ENCODE measurements at places on chromosomes 2 and 18.

DNA sequence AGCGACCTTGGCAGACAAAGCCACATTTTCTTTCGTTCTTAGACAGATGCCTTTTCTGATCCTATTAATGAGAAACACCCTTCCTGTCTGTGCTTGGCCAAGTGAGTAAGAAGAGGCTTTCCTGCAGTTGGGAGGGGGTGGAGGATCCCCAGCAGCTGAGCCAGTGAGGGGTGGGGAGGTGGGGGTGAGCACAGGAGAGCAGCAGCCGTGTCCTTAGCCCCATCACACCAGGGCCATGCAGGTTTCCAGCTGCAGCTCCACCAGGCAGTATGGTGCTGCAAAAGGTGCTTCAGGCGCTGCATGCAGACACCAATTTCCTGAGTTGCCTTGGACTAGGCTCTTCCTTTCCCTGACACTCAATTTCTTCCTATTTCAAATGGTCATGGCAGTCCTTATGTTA, 123.3 kb upstream of the SIX2 start:
- no peak for DNase-seq

DNA sequence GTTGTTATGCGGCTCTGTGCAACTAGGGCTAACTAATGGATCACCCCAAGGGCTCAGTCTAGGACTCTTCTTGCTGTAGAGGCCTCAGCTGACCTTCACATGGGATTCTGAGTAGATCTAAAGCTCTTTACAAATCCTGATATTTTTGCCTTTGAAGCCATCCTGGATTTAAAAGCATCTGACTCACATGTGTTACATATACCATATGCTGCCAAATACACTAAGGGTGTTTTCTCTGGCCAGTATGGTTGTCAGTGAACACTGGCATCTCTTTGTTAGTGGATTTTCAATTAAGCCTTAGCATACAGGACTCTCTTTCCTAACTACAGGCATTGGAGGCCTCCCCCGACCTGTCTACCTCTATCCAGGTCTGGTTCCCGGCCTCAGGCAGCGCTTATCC, 992.8 kb upstream of the FANCL start:
- DNase-seq, result no peak

DNA sequence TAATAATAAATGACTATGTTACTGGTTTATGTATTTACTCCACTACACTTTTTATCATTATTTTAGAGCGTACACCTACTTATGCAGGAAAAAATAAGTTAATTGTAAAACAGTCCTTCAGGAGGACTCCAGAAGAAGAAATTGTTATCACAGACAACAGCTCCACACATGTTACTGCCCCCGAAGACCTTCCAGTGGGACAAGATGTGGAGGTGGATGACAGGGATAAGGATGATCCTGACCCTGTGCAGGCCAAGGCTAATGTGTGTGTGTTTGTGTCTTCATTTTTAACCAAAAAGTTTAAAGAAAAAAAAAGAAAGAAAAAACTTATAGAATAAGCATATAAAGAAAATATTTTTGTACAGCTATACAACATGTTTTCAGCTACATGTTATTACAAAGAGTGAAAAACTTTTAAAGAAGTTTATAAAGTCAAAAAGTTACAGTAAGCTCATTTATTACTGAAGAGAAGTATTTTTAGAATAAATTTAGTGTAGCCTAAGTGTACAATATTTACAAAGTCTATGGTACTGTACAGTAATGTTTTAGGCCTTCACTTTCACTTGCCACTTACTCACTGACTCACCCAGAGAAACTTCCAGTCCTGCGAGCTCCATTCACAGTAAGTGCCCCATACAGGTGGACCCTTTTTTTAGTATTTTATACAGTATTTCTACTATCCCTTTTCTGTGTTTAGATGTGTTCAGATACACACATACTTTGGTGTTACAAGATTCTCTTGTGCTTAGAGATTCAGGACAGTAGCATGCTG, 7.5 kb downstream of the TGFBRAP1 start:
- DNase-seq, result no peak

DNA sequence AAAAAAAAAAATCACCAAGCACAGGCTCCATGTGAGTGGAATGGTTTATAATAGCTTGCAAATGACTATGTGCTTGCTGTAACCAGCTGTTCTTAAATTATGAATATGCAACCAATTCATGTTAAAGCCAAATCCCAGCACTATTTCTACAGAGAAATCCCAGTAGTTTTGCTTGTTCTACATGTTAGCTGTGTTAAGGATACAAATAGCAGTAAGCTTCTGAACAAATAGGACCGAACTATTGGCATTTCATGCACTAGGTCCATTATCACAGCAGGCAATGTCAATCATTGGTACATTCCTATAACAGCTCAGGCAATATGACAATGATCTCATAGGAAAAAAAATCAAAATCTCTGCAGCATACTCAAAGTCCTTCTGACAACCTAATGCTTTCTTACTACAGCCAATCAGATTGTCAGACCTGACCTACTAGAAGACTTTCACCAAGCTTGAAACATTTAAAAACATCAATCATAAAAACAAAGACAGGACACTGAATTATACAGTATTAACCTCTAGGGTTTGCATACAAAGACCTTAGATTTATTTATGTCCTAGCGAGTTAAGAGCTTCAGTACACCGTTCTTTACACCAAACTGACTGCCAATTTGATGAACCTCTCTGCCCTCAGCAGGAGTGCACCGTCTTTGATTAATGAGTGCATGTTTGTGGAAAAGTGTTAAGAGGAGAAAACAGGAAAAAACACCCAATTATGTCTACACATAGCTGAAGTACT, 6.4 kb downstream of the BAZ2B start:
- no peak for DNase-seq

- no peak for DNase-seq
These were observed 177.6 kb downstream of the ZNF521 start for GRCh38 chr18:25174324-25174723.

DNA sequence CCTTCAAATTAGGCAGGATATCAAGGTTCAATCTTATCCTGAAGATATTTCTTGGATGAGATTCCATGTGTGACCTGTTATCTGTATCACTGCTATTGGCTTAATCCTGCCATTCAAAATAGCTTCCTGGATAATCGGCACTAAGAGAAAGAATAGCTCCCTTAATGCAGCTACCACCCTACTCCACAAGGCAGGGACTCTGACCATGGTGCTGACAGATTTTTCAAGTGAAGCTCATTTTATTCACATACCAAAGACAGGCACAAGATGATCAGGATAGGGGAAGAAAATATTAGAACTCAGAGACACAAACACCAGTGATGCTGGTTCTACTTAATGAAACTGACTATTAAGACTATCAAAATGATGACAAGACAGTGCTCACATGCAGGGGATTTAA, 74.9 kb downstream of the ORC4 start:
- DNase-seq, result no peak

DNA sequence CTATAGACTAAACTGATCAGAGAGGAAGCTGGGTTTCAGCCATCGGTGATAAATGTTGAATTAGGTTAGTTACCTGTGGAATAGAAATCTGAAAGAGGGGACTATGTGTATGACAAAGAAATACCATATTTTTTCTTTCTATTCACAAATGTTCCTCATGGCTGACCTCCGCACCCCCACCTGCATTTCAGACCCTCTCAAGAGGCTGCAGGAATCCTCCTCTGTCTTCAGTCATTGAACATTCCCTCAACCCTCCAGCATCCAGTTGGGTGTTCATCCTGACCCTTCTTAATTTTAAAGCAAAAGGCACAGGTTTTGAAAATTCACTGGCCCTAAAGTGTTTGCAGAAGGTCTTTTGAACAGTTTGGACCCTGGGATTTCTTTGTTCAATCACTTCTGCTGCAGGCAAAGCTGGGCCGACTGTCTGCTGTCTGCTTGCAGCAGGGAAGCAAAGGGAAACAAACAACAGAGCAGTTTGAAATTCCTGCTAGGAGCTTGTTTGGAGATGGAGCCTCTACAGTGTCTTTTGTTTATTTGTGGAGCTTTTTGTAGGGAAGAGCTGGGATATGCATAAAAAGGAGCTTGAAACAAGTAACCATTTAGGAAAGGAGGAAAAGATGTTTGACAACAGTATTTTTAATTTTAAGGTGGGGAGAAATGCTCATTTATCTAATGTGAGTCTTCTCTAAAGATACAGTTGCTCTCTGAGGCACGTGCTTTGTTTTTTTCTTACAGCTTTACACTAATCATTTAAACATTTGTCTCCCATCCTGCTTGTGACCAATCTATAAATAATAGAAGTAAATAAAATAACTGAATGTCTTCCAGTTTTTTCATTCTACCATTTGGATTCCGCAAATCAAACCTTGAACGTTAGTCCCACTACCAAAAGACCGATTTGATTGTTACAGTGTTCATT, 213.3 kb upstream of the MMADHC start:
- DNase-seq, result no peak

DNA sequence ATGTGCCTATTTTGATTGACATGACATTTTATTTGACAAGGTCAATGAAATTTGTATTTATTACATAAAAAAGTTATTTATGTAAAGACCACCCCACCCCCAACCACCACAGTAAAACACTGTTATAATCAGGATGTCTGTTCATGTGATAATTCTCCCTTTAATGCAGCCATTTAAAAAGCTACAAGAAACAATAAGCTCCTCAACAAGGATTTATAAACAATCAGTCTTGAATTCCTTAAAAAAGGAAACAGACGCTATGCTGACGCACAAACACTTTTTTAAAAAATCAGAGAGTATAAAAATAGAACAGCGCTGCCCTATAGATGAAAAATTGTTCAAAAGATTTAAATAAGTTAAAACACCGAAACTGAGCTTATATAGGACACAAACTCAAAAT, 102.2 kb downstream of the SOS1 start:
- no peak for DNase-seq

Measured in HS-27A (cell line).